Astrocyte of the spinal cord (primary cell): ENCODE measurements at places on chromosomes 5 and 9.
A peak's percentile ranks its signal among the peaks of the same experiment; 100 is the strongest.

DNA sequence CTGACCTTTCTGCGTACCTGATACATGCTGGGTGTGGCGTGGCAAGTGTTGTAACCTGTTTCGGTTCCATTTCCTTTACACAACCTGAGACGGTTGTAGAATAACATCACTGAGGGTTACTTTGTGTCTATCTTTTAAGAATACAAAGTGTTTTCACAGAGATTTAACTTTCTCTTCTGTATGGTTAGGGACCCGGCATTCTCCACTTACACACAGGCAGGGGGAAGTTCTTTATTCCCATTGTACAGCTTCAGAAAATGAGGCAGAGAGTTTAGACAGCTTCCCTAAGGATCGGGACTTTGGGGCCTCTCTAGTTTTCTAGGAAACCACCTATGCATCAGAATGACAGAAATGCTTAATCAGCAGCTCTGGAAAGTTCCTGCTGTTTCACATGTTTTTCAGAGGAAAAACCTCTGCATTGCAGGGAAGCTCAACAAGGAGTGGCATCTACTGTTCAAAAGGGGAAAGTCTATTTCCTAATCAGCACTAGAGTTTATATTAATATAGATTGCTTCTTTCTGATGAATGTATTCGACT, 41.3 kb downstream of the CAST start:
- DNase-seq: peak; percentile 40

DNA sequence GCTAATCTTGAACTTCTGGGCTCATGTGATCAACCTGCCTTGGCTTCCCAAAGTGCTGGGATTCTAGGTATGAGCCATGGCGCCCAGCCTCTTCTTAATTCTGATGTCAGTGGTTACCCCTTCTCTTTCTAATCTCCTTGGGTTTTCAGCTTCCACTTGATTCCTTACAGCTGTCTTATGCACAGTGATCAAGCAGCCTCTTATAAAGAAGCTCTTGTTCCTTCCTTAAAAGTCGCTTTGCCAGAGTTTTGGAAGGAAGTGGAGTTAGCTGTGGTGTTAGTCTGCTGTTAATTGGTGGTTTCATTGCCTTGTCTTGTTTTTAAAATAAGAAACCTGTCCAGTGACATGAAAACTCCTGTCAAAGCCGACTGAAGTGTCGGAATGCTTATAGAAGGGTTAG, 128.1 kb upstream of the CACNA1B start:
- no peak for DNase-seq

GRCh38 chr5:115559524-115559923, 14.9 kb upstream of the FEM1C start:
- DNase-seq: peak; percentile 56

GRCh38 chr5:141875795-141876627, 2.2 kb downstream of the PCDH1 start:
- no peak for DNase-seq

DNA sequence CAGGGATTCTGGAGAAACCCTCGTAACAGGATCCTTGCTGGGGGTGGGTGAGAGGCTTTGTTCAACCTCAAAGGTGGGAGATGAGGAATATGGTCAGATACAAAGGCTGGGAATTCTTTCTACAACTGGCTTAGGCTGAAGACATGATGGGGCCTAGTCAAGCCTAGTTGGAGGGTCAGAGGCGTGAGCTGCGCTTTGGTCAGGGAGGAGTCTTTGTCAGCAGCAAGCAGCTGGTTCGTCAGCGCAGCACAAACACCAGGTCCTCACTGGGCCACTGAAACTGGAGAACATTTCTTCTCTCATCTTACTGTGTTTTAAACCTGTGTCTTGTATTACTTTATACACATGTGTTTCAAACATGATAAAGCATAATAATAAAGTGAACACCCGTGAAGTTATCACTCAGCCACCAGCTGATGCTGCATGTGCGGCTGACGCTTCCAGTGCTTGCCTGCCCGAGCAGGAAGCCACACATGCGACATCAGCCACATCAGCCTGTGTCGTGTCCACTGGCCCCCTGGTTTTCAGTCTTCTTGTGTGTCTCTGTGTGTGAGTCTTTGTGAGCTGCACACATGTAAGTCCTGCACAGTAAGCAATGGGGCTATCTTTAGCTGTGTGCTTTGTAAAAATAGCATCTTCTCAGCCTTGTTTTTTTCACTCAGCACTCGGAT, 81.5 kb downstream of the WNK2 start:
- DNase-seq: no peak

- DNase-seq: peak; percentile 66
These were observed 110.8 kb downstream of the LHFPL2 start for GRCh38 chr5:78537821-78538220.
